ENCODE measurements at places on chromosomes 4 and X.

DNA sequence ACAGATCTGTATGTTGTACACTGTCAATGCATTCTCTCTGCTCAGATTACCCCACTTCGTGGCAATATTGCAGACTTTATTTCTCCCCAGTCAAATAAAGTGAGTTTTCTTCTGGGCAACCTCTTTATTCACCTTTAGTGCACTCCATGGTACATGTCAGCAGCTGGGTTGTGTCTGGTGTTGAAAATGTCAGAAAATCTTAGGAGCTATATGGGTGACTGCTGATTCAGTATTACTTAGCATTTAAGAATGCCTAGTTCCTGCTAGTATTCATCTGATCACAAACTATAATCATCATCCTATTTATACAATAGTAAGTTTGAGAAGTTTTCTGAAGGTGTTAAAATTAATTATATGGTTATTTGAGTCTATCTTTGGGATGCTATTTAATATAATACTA lies 112.5 kb downstream of the CFAP299 start:
- no peak for DNase-seq

DNA sequence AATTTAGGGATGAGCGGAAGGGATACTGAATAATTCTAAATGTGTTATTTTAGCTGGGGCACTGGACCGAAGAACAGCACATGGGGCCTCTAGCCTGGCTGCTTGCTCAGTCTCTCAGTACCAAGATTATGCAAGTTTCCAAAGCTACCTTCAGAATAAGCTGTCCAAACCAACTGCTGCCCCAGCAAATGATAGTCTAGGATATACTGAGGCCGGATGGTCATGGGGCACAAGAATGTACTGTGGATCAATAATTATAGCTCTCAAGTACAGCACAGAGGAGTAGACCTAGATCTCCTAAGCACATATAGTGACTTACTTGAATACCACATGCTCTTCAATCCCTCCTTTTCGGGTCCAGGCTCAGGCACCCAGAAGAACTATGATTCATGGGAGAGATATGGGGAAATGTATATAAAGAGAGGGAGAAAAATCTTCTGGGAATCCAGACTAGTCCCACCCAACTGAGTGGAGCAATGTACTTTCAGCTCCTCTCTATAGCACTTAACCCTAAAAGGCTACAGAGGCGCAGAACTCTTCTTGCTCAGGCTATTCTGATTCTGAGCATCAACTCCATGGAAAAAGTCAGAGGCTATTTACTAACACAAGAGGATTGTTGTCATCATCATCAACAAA lies 160.3 kb upstream of the GPC4 start:
- DNase-seq = no peak

DNA sequence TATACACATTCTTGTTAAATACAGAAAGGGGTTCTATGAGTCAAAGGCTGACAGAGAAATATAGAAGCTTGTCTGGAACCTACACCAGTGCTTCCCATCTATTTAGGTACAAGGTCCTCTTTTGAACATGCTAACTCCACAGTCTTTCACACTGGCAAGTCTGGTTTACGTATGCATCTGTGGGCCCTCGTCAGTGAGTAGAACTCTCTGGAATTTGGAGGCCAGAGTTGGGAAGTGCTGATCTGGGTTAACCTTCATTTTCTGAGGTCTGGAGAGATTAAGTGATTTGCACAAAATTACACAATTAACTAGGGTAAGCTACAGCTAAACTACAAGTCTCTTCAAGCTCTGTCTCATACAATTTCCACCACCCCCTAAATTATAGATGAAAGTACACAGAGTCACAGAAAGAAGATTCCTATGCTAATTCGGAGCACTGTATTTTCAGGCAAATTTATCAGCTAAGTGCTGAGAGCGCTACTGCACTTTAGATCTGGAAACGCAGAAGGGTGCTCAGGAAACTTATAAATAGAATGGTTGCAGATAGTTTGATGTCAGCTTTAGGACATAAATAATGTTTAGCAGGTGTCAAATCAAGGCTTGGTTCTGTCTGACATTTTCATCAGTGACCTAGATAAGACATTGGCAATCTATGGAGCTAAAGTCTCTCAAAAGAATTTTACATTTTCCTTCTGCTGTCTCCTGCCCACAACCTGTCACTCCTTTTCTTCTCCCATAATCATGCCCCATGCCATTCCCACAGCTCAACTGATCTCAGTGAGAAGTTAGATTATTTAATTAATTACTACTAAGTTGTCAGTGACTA lies 43.0 kb upstream of the PDLIM5 start:
- no peak for DNase-seq

DNA sequence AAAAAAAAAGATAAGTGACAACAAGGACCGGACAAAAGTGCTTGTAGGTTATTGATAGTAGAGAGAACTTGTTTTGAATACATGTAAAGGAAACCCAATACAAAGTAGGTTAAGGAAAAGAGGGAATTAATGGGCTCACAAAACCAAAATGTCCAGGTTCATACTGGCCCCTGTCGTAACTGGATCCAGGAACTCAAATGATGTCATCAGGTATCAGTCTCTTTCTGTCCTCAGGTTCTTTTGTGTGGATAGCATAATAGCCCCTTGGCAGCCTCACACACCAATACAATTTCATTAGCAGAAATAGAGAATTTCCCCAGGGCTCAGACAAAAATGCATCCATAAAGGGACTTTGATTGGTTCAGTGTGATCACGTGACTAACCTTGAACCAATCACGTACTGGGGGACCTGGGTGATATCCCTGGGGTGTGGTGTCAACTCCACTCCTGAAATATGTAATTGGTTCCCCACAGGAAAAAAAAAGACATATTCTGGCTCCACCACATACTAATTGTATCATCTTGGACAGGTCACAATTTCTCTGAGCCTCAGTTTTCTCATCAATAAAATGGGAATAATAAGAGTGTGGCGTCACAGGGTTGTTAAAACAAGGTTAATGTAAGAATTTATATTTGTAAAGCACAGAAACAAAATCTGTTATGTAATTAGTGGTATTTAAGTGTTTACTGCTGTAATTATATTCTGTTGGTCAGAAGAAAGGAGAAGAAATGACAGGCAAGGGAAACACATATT lies 174.8 kb downstream of the PDGFRA start:
- no peak for DNase-seq

GRCh38 chr4:52036886-52037530 lies 1.1 kb downstream of the SGCB start:
- DNase-seq = no peak

- no peak for DNase-seq
Measured at GRCh38 chr4:109982521-109982920, 69.8 kb downstream of the EGF start.

GRCh38 chr4:8919651-8920288 lies 48.1 kb upstream of the HMX1 start:
- DNase-seq = no peak

- peak; percentile 39 for DNase-seq
Measured at GRCh38 chr4:107721436-107722100, 1.5 kb upstream of the PAPSS1 start.

DNA sequence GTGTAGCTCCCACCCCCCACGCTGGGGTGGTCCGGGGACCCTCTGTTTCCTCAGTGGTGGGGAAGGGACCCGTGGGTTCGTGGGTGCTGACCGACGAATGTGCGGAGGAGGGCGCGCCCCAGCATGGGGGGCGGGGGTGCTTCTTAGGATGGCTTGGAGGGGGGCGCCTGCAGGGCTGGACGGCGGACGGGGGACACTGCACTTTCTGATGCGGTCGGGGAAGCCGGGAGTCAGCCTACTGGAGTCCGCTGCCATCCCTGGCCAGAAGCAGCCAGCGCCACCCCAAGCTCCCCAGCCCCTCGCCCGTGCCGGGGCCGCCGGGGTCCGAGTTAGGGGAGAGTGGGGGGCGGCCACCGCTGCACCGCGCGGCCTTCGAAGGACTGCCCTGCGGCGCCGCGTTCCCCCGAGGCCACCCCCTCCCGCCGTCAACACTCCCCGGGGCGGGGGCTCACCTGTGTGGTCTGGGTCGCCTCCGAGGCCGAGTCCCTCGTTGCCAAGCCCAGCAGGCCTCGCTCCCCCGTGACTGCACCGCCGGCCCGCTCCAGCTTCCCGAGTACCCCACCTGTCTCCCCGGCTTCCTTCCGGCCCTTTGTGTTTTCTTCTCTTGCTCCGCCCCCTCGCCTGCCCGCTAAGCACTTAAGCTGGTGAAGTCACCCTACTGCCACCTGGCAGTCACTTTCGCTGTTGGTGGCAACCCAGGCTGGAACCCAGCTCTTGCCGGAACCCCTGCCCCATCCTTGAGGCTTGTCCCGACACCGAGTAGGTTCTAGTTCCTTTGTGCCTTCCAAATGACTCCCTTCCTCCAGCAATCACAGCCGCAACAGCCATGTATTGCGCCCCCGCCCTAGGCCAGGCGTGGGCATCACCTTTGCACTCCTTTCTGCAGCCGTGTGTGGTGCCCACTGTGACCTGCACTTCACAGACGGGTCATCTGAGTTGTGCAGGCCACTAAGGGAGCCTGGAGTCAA lies at the start of gene OCIAD2:
TSS of gene OCIAD2 (minus strand) at position 569 of the 968 bp plus-strand sequence. CDS start 2,225 bp downstream, outside the sequence.
- peak; percentile 90 for DNase-seq

DNA sequence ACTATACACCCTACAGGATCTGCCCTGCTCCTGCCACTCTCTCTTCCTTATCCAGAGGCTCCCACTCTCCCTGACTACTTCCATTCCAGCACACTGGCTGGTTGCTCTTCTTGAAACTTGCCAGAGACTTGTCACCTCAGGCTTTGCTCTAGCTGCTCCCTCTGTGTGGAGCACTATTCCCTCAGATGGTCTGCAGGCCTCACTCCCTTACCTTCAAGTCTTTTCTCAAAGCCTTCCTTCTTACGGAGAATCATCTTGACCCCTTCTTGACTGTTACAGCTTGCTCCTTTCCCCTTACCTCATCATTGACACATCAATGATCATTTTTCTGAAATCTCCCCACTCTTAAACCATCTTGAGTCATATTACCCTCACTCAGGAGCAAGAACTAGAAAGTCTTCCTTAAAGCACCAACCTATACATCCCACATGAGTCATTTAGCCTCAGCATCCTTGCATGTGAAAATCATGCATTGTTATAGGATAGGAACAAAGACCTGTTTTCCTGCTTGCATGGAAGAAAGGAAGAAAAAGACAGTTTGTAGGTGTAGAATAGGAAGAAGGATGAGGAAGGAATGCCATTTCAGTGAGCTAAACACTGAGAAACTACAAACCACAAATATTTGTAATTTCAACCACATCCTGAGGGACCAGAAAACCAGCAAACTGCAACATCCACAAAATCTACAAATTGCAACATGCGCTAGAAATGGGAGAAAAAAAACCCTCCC lies 55.7 kb downstream of the ANTXR2 start:
- DNase-seq = no peak
